Stimulated activated CD4-positive, alpha-beta T cell treated with anti-CD3 and anti-CD28 coated beads, Interleukin-12 subunit alpha, Interleukin-12 subunit beta, amount 100 ng/mL, for 4 hours (primary cell): ENCODE measurements at places on chromosomes 5 and 9.

DNA sequence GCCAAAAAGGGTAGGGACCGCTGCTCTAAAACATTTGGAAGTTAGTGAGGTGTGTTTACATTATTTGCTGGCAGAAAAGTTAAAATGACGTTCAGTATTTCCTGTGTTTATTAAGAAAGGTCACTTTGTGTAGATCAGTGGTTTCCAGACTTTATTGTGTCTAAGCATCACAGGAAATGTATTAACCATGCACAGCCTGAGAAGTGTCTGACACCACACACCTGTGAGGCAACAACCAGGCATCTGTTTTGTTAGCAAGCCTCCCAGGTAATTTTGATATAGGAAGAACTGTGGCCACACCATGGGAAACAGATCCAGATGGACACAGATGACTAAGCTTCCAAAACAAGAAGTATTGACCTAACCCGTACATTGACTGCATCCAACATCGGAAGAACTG, 12.0 kb downstream of the TTC1 start:
- no peak for DNase-seq

DNA sequence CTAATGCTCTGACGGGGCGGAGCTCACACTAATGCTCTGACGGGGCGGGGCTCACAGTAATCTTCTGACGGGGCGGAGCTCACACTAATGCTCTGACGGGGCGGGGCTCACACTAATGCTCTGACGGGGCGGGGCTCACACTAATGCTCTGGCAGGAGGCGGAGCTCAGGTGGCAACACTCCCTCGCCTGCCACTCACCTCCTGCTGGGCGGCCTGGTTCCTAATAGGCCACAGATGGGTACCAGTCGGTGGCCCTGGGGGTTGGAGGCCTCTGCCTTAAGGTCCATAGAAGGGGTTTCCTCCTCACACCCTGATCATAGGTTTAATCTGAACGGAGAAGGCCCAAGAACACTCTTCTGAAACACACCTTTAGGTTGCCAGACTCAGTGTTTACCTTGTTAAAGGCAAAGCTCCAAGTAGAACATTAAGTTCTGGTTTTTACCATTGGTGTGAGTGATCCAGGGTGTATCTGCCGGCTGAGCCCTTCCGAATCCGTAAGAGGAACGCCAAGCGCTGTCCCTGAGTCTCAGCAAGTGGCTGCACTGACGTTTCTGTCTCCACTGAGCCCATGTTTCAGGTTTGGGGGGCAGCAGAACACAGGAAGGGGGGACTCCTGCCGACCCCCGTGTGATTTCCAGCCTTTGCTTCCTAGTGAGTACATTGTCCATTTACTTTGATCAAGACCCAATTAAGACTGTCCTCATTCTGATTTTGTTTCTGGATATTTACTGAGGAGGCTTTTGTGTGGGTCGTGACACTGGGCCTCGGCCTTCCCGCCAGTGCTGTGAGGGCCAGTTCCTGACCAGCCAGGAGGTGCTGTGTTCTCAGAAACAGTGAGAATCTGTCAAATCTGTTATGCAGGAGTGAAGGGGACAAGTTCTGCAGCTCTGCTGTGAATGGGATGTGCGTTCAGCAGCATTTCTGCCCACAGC, 24.6 kb upstream of the LRRC14B start:
- DNase-seq = no peak

GRCh38 chr9:38388283-38389223, 3.9 kb upstream of the ALDH1B1 start:
- no peak for DNase-seq

DNA sequence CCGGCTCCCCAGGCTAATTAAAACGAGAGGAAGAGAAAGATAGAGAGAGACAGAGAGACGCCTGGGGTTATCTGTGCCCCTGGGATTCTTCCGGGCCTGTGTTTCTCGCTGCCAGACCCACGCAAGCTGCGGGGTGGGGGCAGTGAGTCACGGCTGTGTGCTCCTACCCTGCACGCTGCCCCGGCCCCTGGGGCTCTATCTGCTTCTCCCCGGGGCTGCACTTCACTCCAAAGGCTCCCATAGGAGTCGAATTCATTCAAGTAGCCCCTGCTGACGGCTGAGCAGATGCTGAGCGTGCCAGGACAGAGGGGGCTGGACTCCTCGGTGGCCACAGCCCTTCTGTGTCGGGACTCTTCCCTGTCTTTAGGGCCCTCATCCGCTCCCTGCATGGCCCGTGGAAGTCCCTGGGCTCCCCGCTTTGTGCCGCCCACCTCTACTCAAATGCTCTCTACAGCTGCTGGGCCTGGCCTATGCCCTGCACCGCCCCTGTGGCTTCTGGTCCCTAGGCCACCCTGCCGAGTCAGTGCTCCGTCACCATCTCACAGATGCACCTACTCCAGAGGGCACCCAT, 22.8 kb downstream of the SARDH start:
- DNase-seq = no peak

- DNase-seq = no peak
Measured at GRCh38 chr9:135670721-135671590, 7.8 kb downstream of the LCN9 start.

DNA sequence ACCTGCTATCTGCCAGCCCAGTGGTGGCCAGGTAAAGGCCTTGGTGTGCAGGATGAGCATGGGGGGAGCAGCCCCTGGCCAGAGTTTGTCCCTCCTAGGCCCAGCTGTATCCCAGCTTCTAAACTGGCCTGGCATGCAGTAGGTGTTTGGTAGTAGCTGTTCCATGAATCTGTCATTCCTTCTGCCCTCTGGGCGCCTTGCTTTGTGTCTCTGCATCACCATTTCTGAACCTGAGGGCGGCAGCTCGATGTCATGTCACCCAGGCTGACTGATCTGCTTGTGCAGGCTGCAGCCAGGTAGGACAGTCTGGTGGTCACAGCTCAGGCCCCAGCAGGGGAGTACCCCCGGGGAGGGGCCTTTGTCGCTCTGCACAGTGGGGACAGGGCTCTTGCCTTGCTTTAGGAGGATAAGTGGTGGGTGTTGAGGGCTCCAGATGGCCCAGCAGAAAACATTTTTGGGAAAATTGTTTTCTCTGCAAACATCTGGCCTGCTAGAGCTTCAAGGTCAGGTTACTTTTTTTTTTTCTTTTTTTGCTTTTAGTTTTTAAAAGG, 4.6 kb upstream of the SUSD3 start:
- no peak for DNase-seq

GRCh38 chr5:176822793-176823481, 12.6 kb downstream of the UNC5A start:
- no peak for DNase-seq

DNA sequence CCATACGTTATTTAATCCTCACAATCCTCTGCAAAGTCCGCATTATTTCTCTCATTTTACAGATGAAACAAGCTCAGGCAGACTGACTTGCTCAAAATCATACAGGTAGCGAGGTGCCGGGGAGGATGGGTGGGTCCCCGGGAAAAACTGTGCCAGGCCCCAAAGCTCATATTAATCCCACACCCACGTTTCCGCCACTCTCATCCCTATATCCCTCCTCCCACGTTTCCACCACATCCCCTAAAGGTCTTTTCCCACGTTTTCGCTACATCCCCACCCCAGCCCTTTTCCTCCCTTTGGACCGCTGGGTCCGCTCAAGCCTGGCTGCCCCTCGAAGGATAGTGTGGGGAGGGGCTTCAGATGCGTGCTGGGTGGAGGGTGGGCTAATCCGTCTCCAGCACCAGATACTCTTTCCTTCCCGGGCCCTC, 434 bp upstream of the FSD1L start:
- DNase-seq = no peak

- DNase-seq = no peak
Measured at GRCh38 chr9:96874947-96875460, 20.7 kb upstream of the ZNF782 start.

- DNase-seq = no peak
Measured at GRCh38 chr5:173075137-173075843, 19.1 kb downstream of the CREBRF start.

DNA sequence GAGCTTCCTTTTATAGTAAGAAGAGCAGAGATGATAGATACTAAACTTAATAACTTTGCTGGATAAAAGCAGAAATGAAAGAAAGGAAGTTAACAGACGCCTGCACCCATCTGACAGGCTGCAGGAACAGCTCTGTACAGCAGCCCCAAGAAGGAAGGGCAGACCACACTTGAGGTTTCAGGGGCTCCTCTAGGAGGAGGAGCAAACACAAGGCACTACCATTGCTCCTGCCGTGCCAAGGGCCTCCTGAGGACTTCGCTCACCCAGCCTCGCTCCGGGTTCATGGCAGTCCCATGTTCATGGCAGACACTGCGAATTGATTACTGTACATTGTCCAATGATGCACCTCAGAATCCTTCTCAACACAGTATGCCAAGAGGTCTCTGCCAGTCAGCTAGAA, 85.1 kb downstream of the AMBP start:
- no peak for DNase-seq

DNA sequence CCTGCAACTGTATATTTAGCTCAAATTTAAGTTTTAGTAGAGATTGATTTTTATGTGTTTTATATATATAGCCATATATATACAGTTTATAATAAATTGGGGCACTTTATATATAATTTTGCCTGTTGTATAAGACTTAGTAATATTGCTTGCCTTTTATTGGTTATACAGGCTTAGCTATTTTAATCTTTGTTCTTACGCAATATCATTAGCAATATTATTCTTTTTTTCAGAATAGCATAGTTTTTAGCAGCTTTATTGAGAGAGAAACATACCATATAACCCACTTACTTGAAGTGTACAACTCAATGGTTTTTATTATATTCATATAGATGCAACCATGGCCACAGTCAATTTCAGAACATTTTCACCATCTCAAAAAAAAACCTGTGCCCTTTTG, 28.0 kb downstream of the CDO1 start:
- DNase-seq = no peak

DNA sequence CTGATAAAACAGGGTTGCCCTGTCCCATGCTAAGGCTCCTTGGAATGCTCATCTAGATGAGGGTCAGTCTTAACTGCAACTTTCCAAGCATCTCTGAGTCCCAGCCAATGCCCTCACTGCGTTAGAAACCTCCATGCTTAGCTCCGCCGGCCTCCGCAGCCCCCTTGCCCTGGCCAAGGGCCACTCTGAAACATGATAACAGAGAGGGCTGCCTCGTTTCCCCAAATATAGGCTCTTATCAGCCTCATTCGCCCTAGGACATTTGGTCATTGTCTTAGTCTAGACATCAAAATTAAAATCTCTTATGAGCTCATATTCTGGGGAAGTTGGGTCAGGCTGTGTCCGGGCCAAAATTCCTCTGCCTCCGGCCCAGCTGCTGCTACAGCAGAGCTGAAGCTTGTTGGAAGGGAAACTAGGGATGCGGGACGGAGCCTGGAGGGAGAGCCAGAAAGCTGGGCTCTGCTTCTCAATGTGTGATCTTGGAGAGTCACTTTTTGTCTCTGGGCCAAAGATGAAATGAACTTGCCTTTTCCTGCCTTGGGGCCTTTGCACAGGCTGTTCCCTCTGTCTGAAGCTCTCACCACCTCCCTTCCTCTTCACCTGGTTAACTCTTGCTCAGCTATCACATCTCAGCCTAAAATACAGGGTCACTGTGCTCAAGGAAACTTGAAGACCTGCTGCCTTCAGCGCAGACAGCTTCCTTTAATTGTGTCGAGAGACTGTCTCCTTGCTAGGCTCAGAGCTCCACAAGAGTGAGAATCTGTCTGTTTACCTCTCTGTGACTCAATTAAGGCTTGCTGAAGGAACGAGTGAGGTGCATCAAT, 191.3 kb downstream of the RGS3 start:
- no peak for DNase-seq

DNA sequence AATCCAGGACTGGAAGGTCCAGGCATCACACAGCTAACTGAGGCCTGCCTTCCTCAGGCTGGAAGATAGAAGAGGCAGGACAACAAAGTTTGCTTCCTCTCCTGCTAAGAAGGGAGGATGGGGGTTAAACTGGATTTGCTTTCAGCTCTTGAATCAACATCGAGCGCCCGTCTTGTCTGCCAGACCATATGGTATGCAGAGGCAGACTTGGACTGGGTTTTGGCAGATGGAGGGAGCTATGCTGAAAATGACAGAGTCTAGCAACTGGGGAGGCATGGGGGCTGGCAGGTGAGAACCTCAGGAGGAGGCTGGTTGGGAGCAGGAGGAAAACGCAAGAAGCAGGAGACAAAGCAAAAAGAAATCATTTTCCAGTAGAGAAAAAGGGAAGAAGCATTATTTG, 289.5 kb upstream of the IL12B start:
- no peak for DNase-seq

GRCh38 chr5:132008163-132008473, 3.3 kb downstream of the ACSL6 start:
- no peak for DNase-seq

DNA sequence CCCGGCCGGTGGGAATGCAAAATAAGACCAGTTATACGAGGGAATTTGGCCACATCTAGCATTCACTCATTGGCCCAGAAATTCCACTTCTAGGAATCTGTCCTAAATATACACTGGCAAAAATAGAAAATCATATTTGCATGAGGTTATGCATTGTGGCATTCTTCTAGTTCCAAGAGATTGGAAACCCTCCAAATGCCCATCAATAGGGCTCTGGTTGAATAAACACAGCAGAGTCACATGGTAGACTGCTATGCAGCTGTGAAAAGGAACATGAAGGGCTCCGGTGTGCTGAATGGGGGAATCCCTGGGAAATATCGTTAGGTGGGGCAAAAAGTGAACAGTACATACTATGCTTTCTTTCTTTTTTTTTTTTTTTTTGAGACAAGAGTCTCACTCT, 36.8 kb downstream of the PTGES start:
- DNase-seq = no peak

- DNase-seq = no peak
Measured at GRCh38 chr9:89543621-89544278, 45.8 kb upstream of the SEMA4D start.

GRCh38 chr5:120938604-120939003, 474.5 kb downstream of the PRR16 start:
- no peak for DNase-seq

- no peak for DNase-seq
Measured at GRCh38 chr9:124660341-124660801, 110.7 kb downstream of the NR6A1 start.

GRCh38 chr5:144028058-144028457, 142.4 kb downstream of the YIPF5 start:
- no peak for DNase-seq
